ENCODE measurements at places on chromosomes 5 and 9.

- no peak for DNase-seq
Observed at GRCh38 chr5:13108265-13108664, 836.2 kb downstream of the DNAH5 start.

GRCh38 chr5:74919487-74919886 is 53.3 kb upstream of the FAM169A start:
- no peak for DNase-seq

GRCh38 chr5:95644351-95645042 is 2.1 kb upstream of the RFESD start:
- no peak for DNase-seq

DNA sequence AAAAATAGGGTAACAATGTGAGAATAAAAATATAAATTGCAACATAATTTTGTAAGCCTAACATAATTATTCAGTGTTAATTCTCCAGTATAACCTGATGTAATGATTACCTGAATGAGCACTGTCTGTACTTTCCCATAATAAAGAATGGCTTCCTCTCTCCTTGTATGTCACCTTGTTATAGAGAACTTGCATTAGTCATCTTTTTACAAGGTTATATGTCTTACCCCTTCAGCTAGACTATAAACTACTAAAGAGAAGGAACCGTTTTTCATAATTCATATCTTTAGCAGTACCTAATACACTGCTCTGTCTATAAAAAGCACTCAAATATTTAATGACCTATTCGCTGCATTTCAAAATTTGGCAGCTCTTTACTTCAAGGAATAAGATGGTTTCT is 19.8 kb downstream of the STRBP start:
- DNase-seq: no peak

DNA sequence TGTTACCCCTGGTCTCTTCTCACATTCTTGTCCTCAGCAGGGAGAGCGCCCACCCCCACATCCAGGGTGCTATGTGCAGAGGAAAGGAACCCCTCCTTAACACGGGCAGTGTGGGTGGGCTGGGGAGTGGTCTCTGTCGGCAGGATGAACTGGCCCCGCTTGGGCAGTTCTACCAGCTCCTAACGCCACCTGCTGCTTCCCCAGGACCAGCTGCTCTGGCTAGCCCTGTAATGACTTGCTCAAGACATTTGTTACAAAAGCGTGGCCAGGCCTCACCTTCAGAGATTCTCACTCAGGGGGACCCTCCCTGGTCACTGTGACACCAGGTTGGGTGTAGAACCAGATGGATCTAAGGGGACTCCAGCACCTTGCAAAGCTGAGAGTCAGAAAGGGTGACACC is 82.4 kb downstream of the HMCN2 start:
- no peak for DNase-seq

All from stimulated activated CD8-positive, alpha-beta memory T cell treated with anti-CD3 and anti-CD28 coated beads, Interleukin-7, amount 100 ng/mL, for 1 hour (primary cell).